AG09309 (cell line): ENCODE measurements at places on chromosomes 5 and 9.
A peak's percentile ranks its signal among the peaks of the same experiment; 100 is the strongest.

GRCh38 chr5:135235551-135236227 is 163.3 kb downstream of the MACROH2A1 start:
- no peak for DNase-seq

DNA sequence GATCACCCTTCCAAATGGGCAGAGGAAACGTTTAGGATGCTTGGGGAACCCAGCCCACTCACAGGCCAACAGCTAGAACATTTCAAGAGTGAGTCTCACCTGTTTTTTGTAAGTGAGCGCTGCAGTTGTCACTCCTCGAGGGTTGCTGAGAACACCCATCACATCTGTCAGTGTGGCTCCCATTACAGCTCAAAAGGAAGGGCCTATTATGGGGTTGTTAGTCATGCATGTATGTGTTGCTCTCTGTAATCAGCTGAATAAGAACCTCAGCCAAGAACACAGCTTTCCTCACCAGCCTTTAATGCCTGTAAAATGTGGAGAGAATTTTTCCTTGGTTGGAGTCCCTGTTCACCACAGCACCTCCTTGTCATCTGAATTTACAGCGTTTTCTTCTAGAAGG is 196.3 kb upstream of the KLF4 start:
- DNase-seq: no peak

GRCh38 chr5:130643321-130643720 is 521.7 kb downstream of the HINT1 start:
- no peak for DNase-seq

DNA sequence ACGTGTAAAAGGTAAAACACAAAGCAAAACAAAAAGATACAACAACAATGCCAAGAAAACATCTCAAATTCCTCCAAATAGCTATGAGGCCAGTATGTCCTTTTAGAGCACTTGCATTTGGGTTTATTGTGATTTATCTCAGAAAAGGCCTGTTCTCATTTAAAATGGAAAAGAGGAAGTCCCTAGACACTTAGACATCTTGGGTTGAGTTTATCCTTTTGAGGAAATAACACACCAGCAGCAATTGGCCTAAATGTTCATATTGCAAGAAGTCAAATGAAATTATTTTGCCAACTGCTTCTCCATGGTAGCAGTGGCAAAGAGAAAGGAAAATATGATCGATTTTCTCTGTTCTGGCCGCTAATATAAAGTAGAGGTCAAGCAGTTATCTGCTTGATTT is 43.6 kb upstream of the TRMT10B start:
- no peak for DNase-seq

DNA sequence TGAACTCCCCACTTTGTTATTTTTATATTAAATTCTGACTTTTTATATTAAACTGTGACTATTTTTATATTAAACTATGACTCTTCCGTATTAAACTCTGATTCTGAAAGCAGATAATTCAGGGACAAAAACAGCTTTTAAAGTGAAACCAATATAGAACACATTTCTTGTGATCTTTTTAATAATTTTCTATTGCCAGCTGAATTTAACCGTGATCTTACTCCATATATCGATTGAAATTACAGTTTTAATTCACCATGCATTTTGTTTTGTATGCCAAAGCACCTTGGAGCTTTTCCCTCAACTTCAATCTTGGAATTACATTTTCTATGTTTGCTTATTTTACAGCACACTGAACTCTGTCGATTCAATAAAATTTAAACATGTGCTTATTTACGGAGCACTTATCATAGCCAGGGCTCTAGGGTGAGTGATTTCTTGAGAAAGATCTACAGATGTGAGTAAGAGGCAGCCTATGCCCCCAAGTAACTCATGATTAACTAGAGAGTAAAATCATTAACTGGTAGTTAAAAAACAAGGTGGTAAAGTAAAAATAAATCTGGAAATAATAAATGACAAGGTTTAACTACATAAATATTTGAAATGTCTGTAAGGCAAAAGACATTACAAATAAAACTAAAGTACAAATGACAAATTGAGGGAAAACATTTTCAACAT is 72.9 kb upstream of the ALDH1B1 start:
- DNase-seq: no peak

- no peak for DNase-seq
Measured at GRCh38 chr5:161009817-161010216, 157.8 kb upstream of the ATP10B start.

DNA sequence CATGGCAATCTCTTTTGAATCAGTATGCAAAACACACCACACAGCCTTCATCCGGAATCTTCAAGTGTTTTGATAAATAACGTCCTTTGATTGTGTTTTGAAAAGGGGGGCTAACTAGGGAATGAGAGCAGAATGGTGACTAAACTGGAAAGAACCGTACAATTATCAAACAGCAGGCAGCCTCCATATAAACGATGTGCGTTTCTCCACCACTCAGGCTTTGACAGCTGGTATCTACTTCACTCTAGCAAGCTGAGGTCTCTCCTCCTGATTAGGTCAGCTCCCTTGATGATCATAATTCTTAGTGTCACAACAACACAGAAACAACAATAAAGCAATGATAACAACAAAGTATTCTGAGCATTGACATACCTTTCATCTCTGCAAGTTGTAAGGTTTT is 465.9 kb downstream of the TUSC1 start:
- no peak for DNase-seq

- DNase-seq: peak; percentile 73
Measured at GRCh38 chr5:136811551-136811950, 446.2 kb upstream of the TRPC7 start.

GRCh38 chr5:56815658-56816545 is 553 bp downstream of the MAP3K1 start:
- no peak for DNase-seq

GRCh38 chr9:33415501-33416038 is 13.2 kb upstream of the AQP7 start:
- DNase-seq: no peak

- no peak for DNase-seq
Measured at GRCh38 chr5:74188351-74189105, 452.0 kb downstream of the ENC1 start.

DNA sequence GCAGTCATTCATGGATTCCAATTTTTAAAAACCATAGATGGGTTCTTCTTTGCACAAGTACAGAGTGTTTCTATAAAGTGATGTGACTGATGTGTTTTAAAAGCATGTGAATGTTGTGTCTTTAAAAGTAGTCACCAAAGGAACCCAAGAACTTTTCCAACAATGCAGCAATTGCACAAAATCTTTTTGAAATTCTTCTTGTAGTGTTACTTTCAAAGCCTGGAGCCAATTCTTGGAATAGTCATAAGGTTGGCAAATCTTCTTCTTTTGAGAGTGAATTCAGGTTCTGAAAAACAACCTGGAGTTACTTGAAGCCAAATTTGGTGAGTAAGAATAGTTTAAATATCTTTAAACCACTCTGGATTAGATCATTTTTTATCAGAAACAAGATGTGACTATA is 10.5 kb downstream of the GRAMD2B start:
- peak; percentile 55 for DNase-seq

DNA sequence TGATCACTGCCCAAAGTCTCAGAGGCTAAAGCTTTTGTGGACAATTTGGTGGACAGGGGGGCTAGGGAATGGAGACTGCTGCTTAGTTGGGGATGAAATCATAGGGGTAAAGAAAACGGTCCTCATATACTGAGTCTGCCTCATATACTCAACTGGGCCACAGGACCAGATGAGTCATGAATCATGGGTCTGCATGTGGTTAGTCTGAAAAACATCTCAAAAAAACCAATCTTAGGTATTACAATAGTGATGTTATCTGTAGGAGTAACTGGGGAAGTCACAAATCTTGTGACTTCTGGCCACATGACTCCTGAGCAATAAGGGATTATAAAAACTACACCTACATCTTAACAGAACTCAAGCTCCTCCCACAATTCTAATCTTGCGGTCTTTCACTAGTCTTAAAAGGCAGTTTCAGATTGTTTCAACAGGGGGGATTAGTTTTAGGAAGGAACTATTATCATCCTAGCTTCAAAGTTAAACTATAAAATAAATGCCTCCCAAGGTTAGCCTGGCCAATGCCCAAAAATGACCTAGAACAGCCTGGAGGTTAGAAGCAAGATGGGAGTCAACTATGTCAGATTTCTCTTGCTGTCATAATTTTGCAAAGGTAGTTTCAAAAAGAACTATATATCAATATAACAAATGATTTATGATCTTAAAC is 17.5 kb downstream of the TMEM161B start:
- no peak for DNase-seq

- no peak for DNase-seq
Measured at GRCh38 chr9:79026316-79026715, 545.4 kb upstream of the TLE4 start.

DNA sequence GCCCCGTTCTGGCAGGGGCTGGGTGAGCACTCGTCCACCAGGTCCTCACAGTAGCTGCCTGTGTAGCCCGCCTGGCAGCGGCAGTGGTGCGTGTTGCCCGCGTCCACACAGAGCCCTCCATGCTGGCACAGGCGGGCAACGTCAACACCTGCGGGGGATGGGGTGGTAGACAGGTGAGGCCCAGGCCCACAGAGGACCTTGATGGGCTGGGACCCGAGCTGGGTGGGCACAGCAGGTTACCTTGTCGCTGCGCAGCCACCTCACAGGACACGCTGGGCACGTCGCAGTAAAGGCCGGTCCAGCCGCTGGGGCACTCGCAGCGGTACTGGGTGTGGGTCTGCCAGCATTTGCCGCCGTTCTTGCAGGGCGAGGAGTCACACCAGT is 25.1 kb upstream of the SEC16A start:
- no peak for DNase-seq

DNA sequence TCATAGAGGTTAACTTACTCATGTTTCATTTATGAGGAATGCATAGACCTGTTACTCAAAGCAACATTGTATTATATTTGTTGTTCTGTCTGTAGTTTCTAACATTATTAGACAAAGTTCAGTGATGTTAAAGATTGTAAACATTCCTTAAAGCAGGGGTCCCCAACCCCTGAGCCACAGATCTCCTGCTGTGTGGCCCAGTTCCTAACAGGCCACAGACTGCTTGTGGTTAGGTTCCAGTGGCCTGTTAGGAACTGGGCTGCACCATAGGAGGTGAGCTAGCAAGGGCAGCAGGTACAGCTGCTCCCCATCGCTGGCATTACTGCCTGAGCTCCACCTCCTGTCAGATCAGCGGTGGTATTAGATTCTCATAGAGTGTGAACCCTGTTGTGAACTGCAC is 181.1 kb downstream of the KDM4C start:
- DNase-seq: peak; percentile 32

DNA sequence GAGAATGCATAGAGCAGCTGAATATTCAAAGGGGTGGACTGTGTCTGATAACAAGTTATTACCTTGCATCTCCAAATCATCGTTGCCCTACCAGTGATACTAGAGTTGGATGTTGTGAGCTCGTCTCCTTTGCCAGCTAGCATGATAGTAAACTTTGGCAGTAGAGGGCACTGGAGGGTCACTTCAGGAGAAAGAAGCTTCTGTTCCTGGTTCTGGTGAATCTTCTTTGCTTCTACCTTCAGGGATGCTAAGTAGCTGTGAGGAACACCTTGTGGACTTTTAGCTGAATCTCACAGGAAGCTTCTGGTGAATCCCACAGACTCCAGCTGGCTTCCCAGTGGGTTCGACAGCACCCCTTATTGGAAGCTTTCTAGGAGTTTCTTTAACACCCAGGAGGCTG is 626.6 kb upstream of the SGCD start:
- DNase-seq: no peak

- no peak for DNase-seq
Measured at GRCh38 chr5:34740389-34740806, 84.3 kb downstream of the RAI14 start.

DNA sequence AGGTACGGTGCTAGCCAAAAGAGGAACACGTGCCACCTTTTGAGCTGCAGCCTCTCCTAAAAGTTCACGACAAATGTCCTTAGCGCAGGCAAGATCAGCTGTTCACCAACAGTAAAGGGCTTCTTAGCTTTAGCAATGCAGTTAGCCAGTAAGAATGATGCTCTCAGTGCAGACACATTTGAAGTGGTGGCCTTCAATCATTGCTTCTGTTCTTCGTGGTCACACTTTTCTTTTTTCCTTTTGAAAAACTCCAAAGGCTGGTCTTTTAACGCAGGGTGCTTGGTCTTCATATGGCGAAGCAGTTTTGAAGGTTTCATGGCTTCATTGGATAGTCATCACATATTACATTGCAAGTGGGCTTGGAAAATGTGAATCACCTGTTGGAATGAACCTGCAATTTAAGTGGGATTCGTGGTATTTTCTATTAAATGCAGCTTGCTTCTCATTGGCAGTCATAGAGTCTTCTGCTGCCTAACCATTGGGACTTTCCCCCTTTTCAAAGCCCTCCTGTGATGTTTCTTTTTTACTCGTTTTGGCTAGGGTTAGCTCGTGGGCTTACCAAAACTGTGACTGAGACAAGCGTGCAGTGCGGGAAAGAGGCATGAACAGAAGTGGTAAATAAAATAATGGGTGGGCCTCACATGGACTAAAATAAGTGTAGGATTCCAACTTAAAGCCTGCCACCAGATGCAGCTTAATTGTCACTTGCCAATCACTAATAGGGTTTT is 100.9 kb downstream of the MRPL36 start:
- DNase-seq: no peak

DNA sequence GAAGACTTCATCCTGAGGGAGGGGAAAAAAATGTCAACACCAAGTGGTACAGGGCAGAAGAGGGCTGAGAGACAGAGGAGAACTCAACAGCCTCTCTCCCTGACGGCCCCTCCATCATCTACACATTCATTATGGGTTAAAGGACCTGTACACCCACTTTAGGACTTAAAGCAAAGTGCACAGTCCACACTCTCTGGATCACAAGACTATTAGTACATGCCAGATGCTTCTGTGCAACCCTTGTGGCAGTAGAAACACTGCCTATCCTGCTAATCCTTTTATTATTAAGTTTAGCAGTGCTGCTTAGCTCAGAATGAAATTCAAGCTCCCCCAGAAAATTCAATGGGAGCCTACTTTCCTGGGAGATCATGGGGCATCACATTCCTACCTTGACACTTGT is 1.9 kb downstream of the FRMD3 start:
- no peak for DNase-seq

- peak; percentile 79 for DNase-seq
Measured at GRCh38 chr9:131658377-131659129, 81.3 kb downstream of the RAPGEF1 start.

GRCh38 chr5:145407300-145408047 is 427.7 kb downstream of the PRELID2 start:
- DNase-seq: no peak

DNA sequence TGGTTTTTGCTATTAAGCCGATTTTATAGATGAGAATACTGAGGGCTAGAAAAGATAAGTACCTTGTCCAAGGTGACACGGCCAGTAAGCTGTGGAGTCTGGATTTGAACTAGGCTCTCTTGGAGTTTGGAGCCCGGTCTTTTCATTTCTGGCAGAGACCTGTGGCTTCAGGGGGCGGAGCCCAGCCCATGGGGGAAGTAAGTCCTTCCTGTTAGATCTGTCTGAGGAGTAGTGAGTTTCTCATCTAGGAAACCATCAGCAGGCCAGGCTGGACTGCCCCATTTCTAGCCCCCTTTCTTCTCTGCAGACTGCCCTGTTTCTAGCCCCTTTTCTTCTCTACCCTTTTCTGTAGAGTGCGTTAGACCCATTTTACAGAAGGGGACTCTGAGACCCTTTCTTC is 521 bp upstream of the PTGS1 start:
- no peak for DNase-seq
